ENCODE measurements at places on chromosomes 2 and 18. TPM values are rescaled to one million over a fixed set of nuclear protein-coding genes. Genes with fewer than 3 reads are reported as not detected.

Gene TCF23
- 0.59 TPM for polyA plus RNA-seq

Gene RGPD8
- 2.6 TPM for polyA plus RNA-seq

Gene LINC00305
- 5.2 TPM for polyA plus RNA-seq

Gene RTP5
- polyA plus RNA-seq = not detected

Gene RAPGEF4
- 7.9 TPM for polyA plus RNA-seq

Gene CCDC121
- 11.2 TPM for polyA plus RNA-seq

Gene POLE4
- 45.5 TPM for polyA plus RNA-seq

Gene GKN1
- polyA plus RNA-seq = not detected

Gene CCDC150
- polyA plus RNA-seq = 16.7 TPM

Gene NEU4
- polyA plus RNA-seq = 1.4 TPM

Gene SLC9A4
- 6.1 TPM for polyA plus RNA-seq

Gene HOXD1
- 13.2 TPM for polyA plus RNA-seq

Gene KIF5C
- polyA plus RNA-seq = 4.7 TPM

Gene ARHGEF4
- polyA plus RNA-seq = 6.5 TPM

Gene RPRM
- 3.3 TPM for polyA plus RNA-seq

DNA sequence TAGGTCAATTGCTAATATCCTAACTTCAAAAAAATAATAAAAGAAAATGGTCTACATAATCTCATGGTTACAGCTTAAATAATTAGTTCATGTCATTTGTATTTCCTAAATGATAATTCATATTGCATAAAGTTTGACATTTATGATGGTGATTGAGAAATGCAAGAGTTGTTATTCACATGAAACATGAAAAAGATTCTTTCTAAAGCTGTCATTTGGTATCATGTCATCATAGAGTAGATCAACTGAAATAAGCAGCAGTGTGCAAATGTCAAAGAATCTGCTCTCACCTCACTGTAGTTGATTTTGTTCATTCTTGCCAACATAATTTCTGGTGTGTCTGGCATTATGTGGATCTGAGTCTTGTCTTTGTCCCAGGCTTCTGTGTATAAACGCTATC lies 95.3 kb downstream of the NEB start:
- no peak for DNase-seq

GRCh38 chr2:218824004-218824403 lies 7.6 kb downstream of the PRKAG3 start:
- no peak for DNase-seq

GRCh38 chr2:219724628-219725027 lies 97.2 kb downstream of the SLC4A3 start:
- DNase-seq = no peak

- DNase-seq = no peak
These were observed 56.2 kb upstream of the CCDC85A start for GRCh38 chr2:56127463-56128152.

GRCh38 chr2:149399934-149400615 lies 69.7 kb downstream of the LYPD6 start:
- no peak for DNase-seq

DNA sequence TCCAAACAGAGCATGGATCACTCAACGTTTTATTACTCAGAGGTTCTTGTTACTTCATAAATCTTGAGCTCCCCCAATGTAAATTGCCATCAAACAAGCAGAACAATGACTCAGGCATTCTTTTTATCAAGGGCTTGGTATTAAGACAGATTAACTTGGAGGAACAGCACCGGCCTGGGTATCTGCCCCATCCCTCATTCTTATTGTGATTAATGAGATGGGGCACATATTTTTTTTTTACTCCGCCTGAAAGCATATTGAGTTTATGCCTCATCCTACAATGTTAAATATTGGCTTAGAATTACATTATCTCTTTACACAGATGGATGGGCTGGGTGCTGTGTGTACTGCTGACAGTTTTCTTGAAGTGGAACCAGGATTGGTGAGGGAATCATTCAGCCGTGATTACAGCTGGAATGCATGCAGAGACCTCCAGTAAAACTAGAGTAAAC lies 387.3 kb downstream of the CLIP4 start:
- no peak for DNase-seq

DNA sequence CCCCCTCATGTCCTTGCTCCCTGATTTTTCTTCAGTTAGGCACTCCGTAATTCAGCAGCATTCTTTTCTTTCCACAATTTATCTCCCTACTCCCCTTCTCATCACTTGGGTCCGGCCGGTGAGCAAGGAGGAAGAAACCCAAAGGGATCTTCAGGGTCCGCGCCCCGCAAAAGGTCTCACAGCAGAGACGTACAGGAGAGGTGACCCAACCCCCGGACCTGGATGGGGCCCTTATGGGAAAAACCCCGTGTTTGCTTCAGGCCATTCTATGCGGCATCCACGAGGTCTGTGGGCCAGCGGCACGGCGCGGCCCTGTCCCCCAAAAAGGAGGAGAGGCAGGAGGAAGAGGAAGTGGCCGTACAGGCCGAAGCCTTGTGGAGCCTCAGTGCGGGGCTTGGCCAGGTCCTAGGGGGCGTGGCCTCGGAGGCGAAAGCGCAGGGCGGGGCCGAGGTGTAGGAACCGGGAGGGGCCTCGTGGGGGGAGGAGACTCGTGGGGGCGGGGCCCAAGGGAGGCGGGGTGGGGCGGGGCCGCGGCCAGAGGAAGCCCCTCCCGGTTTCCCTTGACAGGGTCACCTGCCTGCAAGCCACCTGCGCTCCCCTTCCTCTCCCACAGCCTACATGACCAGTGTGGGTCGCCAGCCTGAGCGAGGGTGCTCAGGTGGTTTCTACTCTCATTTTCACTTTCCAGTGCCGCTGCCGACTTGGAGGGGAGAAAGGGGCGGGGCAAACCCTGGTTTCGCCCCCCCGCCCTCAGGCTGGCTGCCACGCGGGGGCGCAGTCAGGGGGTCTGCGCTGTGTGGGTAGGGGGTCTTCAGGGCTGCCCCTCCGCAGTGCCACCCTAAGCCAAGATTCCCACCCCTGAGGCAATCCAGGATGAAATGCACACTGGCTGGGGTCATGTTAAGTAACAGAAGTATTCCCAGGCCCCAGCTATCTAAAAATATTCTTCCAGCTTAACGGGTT lies 156.4 kb upstream of the XPO1 start:
- peak; percentile 77 for DNase-seq

DNA sequence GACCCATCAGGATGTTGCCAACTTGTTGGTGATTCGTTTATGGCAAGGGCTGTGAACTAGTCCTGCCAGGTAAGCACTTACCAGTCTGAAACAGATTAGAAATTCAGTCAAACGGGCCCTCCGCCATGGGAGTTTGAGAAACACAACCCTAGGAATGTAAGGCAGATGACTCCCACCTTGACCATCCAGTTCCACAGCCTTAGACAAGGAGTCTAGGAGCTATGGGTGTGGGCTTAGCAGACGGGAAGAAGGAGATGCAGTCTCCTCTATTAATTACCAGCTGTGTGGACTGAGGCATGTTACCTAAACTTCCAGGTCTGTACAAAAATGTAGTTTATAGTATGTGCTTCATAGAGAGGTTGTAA lies 319.4 kb upstream of the NCKAP5 start:
- DNase-seq = no peak

GRCh38 chr2:20617892-20618467 lies 32.9 kb downstream of the HS1BP3 start:
- DNase-seq = peak; percentile 81

GRCh38 chr2:45585267-45585861 lies 25.7 kb downstream of the SRBD1 start:
- DNase-seq = no peak

DNA sequence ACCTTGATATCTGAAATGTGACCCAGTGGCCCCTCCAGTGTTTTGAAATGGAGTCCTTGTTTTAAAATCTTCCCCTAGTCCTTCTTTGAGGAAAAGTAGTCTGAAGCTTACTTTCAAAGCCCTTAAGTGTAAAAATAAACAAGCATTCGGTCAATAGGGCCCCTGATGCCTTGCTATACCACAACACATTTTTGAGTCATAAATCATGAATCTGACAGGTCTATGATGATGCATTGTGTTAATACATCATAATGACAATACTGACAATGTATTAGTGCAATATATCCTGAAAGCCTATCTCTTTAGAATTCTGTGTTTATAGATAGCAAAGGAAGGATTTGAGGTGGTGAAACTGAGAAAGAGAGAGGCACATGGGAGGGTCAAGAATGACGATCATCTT lies 464.2 kb downstream of the MEIS1 start:
- no peak for DNase-seq

GRCh38 chr2:149470046-149470445 lies 117.5 kb downstream of the MMADHC start:
- no peak for DNase-seq

GRCh38 chr2:1818404-1818803 lies 74.1 kb upstream of the PXDN start:
- DNase-seq = no peak

GRCh38 chr2:226339616-226340015 lies 460.0 kb downstream of the IRS1 start:
- no peak for DNase-seq

DNA sequence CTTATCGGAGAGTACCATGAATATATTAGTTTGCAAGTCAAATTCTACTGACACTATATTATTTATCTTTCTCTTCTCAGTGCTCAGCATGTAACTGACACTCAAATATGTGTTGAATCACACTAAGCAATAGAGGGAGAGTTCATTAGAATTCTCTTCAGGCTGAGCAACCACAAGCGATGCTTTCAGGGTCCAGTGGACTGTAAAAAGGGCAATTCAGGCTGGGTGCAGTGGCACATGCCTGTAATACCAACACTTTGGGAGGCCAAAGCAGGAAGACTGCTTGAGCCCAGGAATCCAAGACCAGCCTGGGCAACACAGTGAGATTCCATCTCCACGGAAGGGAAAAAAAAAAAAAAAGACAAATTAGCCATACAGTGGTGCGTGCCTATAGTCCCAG lies 16.3 kb downstream of the PDE6D start:
- DNase-seq = no peak

DNA sequence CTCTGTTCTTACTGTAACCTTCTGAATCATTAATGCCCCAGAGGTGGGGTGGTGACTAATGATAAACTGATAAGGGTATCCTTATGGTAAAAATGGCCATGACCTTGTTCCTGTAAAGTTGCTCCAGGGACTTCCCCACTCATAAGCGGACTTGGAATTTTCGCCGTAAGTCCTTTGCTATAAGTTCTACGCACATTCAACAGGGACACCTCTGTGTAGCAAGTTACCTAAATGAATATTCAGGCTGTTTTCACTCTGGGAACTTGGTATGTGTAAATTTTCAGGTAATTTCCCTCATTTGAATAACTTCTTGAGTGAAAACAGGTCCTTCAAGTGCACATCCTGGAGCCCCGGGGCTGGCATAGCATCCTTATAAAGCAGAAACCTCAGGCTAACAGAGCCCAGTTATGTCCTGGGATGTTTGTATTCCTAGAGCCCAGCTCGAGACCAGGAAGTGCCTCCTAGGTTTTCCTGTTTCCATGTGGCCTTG lies 9.4 kb upstream of the AGFG1 start:
- no peak for DNase-seq

- no peak for DNase-seq
These were observed 289.6 kb downstream of the SOCS6 start for GRCh38 chr18:70578480-70578879.

DNA sequence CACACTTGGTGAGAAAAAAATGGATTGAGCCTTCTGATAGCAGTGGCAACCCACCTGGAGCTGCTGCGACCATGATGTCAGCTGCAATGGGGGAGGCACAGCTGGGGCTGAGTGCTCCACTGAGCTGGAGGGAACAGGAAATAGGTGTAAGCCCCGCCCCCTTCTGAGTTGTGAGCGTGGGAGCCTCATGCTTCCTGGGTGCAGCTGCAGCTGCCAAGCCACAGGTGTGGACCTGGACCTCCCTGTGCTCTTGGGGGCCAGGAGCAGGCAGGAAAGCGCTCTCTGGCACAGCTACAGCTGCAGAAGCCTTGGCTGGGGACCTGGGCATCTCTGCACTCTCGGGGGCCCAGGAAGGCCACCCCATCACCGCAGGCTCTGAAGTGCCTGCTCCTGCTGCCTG lies 970.6 kb downstream of the DCDC2C start:
- no peak for DNase-seq

- DNase-seq = no peak
These were observed 155.3 kb upstream of the TWIST2 start for GRCh38 chr2:238692562-238692961.

- no peak for DNase-seq
These were observed 37.0 kb downstream of the TMEFF2 start for GRCh38 chr2:192157776-192158175.

DNA sequence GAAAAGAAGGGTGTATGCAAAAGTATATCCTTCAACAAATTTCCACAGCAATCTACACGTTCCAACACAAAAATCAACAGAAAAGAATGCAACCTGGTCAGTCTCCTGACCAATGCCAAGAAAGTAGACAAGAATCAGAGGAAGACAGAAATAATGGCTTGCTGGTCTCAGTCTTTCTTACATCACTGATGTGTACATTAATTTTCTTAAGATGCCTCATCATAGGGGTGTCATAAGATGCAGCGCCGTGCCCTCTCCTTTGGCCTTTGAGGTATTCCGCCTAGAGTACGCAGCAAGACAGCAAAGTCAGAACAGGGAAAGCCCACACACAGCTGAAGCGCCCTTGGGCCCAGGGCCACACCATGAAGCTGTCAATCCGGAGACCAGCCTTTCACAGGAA lies 112.9 kb downstream of the RIF1 start:
- no peak for DNase-seq

- DNase-seq = no peak
These were observed 176.1 kb downstream of the INSIG2 start for GRCh38 chr2:118264232-118264990.

GRCh38 chr2:232854082-232854481 lies 16.0 kb upstream of the SNORC start:
- DNase-seq = no peak

GRCh38 chr2:238711346-238711745 lies 136.5 kb upstream of the TWIST2 start:
- no peak for DNase-seq

- no peak for DNase-seq
These were observed 154.6 kb downstream of the ZNF516 start for GRCh38 chr18:76340410-76340809.

- DNase-seq = no peak
These were observed 31.3 kb downstream of the MAL start for GRCh38 chr2:95056461-95057459.

DNA sequence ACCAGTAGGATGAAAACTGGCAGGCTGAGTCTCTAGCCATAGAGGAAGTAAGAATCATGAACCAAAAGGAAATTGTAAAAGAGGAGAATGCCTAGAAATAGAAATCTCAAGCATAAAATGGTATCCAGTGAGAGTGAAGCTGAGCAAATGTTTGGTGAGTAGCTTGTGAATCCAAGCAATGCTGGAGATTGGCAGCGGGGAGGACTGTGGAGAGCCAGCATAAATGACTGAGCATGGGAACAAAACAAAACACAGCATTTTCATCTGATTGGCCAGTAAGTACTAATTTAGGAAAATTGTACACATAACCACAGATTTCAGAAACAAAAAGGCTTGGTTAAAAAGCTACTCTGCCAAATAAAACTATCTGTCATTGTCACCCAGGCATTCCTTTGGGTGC lies 390.0 kb downstream of the STK39 start:
- DNase-seq = no peak
